ENCODE measurements at places on chromosomes 5 and 9.

- DNase-seq = no peak
Observed at GRCh38 chr5:128092144-128092543, 8.6 kb downstream of the SLC12A2 start.

DNA sequence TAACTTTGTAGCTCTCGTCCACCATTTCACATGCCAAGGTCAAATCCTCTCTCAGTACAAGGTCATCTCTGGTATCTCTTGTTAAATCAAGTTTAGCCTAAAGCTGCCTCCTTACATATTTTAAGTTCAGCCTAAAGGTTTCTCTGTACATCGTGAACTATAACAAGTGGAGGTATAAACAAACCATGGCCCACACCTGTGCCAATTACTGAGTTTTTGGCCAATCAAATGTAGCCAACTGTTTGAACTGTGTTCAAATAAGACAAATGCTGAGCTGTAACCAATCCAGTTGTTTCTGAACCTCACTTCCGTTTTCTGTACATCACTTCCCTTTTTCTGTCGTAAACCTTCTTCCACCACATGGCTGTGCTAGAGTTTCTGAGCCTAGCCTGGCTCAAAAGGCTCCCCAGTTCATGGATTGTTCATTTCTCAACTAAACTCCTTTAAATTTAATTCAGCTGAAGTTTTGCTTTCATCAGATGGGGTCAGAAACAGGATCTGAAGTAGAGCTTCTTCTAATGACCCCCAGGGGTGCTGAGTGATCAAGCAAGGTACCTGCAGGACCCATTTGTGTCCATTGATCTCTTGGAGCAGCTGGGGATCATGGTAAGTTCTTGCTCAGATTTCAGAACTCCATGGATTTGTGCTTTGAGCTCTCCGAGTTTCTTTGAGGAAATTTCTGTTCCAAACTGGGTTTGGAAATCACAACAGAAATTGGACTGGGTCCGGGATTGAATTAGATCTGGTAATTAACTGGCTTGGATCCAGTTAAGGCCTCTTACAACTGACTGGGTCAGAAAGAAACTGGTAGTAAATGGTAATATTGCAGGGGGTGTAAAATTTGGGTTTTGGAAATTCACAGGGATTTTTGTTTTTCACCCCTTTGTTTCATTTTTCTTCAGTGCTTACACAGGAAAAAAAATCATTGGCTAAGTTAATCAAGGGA lies 11.0 kb upstream of the NANS start:
- DNase-seq = no peak

- no peak for DNase-seq
Observed at GRCh38 chr5:17411436-17412402, 86.3 kb upstream of the TAF11L2 start.

DNA sequence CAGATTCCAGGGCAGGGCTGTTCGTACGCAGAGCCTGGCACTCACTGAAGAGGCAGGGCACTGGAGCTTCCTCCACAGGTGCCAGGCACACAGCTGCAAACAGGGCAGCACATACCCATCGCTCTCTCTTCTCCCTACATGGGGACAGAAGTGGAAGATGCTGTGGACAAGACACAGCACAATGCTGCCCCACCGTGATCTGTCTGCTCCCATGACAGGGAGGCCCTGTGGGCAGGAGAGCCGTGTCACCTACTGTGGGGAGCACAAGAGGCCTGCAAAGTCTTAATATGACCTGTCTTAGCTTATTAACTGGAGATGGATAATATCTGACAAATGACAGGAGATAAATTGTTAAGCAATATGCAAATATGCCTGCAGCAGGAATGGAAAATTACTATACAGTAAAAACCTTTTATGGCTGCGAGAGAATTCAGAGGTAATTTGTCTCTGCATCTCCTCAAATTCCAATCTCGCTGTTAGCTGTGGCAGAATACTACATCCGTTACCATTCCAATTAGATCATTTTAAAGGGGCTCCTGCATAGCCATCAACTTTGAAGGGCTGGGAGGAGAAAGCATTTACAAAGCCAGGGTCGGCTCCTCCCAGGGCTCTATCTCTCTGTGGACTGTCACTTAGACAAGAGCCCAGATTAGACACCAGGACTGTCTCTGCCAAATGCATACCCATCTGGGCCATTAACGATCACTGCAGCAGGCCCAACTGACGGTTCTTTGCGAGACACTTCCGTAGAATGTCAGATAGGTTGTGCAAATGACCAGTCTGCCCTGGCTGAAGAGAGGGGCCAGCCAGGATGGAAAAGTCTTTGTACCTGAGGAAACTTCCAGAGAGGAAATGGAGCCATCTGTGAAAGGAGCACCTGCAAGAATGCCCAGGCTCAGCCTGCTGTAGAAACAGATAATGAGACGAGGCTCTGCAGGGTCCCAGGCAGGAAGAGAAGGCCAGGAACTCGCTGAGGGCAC lies 90.7 kb upstream of the FSTL4 start:
- DNase-seq = no peak

GRCh38 chr5:37808945-37809344 lies 30.9 kb downstream of the GDNF start:
- no peak for DNase-seq

DNA sequence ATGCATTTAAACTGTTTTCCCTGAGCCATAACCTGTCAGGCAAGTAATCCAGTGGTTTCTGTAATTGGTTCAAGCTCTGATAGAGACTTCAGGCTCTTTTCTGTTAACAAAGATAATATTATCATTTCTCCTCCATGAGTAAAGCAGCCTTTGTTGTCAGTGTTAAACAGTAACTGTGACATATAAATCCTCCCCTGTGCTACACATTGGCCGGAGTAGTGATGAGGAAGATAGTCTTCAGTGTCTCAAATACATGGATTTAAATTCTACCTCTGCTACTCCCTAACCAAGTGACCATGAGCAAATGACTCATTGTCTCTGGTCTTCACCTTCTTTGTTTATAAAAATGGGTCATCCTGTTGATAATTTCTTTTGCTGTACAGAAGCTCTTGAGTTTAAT lies 615.5 kb upstream of the CHD1 start:
- DNase-seq = no peak

GRCh38 chr5:140554454-140554853 lies 2.8 kb downstream of the SRA1 start:
- peak; percentile 47 for DNase-seq

GRCh38 chr5:81283976-81284375 lies 17.4 kb upstream of the ZCCHC9 start:
- no peak for DNase-seq

Data from AG08396 (cell line).